ENCODE measurements at places on chromosomes 6 and 20.

DNA sequence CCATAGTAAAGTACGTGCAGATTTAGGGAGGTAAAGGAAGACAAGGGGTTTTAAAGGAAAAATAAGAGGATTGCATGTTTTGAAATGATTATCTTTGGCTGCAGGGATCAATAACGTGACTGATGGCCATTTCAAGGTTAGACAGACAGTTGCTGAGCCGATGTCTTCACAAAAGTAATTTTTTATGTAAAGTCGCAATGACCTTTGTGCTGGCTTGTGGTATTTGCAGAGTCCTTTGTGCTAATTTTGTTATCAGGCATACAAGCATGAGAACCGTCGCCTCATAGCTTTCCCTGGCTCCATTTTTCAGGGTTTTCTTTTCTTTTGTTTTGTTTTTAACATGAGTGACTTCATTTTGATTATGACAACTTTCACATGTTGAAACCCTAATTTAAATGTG, 605.7 kb upstream of the GJE1 start:
- DNase-seq, result no peak

- DNase-seq, result no peak
Measured at GRCh38 chr6:157090736-157091135, 232.6 kb downstream of the TMEM242 start.

GRCh38 chr6:117290173-117290846, 25.0 kb downstream of the VGLL2 start:
- DNase-seq, result no peak

DNA sequence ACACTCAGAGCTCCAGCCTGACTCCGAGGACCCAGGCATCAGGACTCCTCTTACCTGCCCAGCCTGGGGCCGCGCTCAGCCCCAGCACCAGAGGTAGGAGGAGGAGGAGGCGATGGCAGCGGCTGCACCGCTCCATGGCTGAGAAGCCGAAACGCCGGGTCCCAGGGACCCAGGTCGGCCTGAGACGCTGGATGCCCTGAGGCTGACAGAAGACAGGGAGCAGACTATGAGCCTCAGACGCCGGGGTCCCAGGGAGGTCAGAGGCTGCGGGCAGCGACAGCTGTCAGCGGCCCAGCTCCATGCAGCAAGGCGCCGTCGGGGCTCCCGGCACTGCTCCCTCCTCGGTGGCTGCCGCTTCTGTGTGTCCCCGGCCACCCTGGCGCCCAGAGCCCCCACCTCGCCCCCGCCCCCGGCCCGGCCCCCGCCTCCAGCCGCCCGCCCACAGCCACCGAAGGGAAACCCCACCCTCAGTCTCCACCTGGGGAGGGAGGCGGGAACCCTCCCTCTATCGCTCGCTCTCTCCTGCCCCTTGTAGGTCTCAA, at the start of gene COL11A2:
TSS of gene COL11A2 (minus strand) at position 363 of the 542 bp plus-strand sequence. CDS start at position 136, 227 bp downstream.
- DNase-seq, result peak; percentile 32
